ENCODE measurements at places on chromosomes 2 and 18. TPM values are rescaled to one million over a fixed set of nuclear protein-coding genes. Genes with fewer than 3 reads are reported as not detected.

DNA sequence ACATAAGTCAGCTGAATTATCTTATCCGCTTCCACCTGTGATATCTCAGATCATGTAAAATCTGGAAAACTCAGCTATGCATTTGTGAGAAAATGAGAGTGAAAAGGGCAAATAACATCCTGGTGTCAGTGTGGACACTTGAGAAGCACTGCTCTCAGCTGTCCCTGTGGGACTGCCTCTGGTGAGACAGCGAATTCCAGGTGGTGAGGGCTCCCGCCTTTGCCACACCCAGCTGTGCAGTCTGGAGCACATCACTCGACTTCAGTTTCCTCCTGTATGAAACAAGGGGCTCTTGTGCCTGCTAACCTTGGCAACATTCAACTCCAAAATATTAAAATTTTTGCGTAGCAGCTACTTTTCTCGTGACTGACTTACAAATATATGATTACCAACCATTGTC is 194.9 kb upstream of the BOD1L2 start:
- DNase-seq = no peak

GRCh38 chr2:54466870-54467269 is 10.7 kb downstream of the SPTBN1 start:
- peak; percentile 84 for DNase-seq

DNA sequence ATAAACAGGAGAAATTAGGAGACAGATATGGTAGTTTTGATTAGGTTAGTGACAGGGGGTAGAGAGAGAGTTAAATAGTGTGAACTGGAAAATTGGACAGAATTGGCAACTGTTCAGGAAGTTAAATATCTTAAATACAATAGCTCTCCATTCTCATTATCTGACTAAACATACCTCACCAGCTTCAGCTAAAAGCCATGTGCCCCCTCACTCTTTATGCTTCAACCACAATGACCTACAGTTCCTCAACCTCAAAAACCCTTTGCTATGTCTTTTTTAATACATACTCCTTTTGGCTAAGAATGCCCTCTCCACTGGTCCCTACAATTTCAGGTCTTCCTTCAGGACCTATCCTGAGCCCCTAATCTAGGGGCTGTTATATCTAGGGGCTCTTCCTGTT is 740.2 kb upstream of the ZEB2 start:
- DNase-seq = no peak

GRCh38 chr2:206255003-206255402 is 19.5 kb upstream of the ZDBF2 start:
- no peak for DNase-seq

- no peak for DNase-seq
These were observed 42.0 kb upstream of the FMNL2 start for GRCh38 chr2:152292991-152293390.

Gene ANKRD44
- 10.6 TPM for polyA plus RNA-seq

All from muscle of leg (tissue), 16 donors.